ENCODE measurements at places on chromosomes 16 and 17.

GRCh38 chr17:76085731-76086366 lies 6.9 kb downstream of the ZACN start:
- DNase-seq, result no peak

- DNase-seq, result no peak
These were observed 1.1 kb upstream of the FCSK start for GRCh38 chr16:70453117-70453891.

- DNase-seq, result peak; percentile 75
These were observed at the start of gene C17orf75 for GRCh38 chr17:32341857-32342602. Gene C17orf75 (minus strand): TSS chr17:32342173. CDS start chr17:32342139, 34 bp downstream.

DNA sequence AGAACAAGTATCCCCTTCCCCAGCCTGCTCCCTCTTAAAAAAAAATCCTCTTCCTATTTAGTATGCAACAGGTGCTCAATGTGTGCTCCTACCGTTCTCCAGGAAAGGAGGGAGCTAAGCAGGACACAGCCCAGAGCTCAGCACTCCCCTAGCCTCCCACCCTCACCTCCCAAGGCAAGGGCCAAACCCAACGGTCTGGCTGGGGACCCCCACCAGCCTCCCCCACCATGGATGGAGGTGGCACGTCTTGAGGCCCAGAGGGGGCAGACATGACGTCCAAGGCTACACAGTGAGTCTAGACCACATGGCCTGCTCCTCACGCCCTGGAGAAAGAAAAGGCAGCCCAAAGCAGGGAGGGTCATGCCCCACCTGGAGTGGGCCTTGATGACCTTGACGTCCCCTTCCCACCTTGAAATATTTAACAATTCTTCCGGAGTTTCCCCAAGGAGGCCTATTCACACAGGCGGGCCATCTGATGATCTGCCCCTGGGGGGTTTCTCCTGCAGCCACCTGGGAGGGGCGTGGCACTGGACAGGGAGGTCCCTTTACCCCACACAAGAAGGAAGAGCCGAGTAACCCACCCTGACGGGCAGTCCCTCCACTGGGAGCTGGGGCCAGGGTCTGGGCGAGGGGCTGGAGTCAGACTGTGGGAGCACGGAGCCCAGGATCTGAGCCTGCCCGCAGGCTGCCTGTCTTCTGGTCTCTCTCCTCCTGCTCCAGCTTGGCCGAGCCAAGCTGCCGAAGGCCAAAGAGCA lies 89.4 kb upstream of the CBX4 start:
- no peak for DNase-seq

- no peak for DNase-seq
These were observed 31.8 kb downstream of the ANKRD11 start for GRCh38 chr16:89458551-89458950.

- DNase-seq, result no peak
These were observed 26.3 kb upstream of the HS3ST2 start for GRCh38 chr16:22787466-22788192.

GRCh38 chr16:54780266-54780665 lies 150.4 kb upstream of the IRX5 start:
- DNase-seq, result no peak

- no peak for DNase-seq
These were observed 52.3 kb downstream of the RPGRIP1L start for GRCh38 chr16:53651357-53651756.

DNA sequence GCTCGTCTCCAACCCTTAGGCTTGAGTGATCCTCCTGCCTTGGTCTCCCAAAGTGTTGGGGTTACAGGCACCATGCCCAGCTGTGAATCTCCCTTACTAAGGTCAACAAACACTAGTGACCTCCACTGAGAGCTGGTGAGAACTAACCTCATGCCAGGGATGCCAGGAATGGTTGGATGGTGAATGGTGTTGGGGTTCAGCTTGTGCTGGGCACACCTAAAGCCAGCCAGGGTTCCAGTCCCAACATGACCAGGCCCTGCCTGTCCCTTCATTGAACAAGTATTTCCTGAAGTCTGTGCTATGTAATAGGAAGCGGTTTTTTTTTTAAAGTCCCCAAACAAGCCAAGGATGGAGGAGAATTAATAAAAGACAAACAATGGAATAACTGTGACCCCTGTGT lies 56.0 kb upstream of the TOB1 start:
- no peak for DNase-seq

DNA sequence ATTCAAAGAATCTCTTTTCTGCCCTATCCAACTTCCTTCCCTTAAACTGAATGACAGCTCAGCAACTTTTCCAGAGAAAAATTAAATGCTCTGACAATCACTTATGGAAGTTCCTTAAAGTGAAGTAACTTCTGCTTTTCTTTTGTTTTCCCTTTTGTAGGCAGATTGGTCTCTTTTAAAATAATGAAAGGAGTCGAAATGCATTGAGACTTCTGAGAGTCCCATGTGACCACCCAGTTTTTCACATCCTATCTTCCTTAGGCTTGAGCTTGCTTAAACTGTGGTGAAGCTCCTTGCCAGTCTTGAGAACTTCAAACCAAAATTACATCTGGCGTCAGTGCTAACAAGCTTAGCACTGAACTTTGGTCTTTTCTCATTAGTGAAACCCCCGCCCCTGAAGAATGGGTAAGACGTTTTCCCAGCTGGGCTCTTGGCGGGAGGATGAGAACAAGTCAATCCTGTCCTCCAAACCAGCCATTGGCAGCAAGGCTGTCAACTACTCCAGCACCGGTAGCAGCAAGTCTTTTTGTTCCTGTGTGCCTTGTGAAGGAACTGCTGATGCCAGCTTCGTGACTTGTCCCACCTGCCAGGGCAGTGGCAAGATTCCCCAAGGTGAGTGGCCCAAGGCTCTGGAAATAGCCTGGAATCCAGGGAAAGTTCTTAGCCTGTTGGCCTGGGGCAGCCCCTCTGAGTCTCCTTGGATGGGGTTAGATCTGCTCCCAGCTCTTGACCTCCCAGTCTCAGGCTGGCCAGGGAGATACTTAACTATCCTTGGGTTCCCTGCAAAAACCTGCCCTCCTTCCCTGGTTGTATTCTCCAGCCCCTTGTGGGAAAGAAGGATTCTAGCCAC lies 1.2 kb downstream of the TMEM106A start:
- no peak for DNase-seq

GRCh38 chr16:15811481-15812400 lies 45.1 kb downstream of the MYH11 start:
- no peak for DNase-seq

DNA sequence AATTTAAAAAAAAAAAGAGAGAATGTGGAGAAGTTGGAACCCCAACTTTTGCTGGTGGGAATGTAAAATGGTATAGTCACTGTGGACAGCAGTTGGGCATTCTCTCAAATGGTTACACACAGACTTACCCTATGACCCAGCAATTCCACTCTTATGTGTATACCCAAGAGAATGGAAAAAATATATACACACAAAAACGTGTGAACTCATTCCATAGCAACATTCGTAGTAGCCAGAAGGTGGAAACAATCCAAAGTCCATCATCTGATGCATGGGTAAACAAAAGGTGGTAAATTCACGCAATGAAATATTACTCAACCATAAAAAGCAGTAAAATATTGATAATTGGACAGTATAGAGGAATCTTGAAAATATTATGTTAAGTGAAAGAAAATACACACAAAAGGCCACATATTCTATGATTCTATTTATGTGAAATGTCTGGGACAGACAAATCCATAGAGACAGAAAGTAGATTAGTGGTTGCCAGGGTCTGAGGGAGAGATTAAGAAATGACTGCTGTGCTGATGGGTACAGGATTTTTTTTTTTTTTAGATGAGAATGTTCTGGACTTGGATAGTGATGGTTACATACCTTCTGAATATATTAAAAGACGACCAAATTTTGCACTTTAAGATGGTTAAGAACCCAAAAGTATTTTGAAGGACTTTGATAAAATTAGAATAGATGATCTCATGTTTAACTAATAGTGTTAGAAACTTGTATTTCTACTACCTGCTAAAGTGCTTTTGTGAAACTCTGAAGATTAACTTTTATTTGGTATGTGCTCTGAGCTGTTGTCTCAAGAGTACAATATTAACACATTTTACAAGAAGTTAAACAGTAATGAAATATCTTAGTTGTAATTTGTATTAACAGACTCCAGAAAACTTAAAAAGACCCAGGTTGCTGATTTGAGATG lies 60.9 kb downstream of the MRTFB start:
- no peak for DNase-seq

DNA sequence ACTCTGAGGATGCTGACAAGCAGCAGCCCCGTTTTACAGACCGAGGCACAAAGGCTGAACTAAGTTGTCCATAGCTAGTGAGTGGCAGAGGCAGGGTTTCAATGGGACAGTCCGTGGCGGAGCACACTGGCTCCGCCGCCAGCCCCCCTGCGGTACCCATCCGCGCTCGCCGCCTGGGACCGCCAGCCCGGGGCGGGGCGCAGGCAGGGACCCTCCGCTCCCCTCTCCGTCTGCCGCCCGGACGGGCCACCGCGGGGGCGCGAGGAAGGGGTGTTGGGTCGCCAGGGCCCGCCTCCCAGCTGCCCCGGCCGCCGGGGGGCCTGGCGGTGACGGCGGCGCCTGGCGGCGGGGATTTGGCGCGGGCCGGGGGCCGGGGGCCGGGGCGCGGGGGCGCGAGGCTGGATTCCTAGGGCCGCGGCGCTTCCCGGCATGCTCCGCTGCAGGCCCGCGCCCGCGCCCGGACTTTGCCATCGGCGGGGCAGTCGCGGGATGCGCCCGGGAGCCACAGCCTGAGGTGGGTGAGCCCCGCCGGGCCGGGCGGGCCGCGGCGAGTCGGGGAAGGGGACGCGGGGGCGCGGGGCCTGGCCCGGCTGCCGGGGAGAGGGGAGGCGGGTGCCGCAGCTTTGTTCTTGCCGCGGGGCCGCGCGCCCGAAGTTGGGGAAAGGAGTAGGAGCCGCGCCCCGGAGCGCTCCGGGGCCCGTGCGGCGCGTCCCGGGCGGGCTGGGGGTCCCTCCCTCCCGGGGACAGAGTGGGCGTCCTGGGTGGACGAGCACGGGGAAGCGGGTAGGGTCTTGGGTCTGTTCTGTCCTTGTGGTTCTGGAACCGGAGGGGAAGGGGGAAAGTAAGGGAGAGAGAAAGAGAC lies at the start of gene TMEM98:
TSS of gene TMEM98 (plus strand) at position 430 of the 862 bp plus-strand sequence. CDS start 3,376 bp downstream, outside the sequence.
- peak; percentile 68 for DNase-seq

DNA sequence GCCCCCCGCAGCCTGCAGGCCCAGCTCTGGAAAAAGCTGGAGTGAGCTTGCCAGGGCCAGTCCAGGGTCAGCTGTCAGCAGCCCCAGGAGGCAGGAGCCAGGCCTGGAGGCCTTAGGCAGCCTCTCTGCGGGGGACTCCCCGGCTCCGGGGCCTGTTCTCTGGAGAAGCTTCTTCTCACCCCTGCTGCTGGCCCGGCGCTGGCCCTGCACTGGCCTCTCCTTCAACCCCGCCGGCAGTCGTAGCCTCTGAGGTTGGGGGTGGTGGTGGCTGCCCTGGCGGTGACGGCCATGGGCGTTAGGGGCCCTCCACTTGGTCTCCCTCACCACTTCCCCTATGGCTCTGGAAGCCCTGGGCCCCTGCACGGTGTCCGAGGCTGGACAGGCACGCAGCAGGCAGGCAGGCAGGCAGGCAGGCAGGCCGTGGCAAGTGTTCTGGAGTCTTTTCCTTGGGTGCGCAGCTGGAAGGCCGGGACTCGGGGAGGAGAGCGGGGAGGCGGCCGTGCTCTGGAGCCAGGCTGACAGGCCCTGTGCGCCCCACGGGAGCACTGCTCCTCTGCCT lies 2.1 kb downstream of the FOXF1 start:
- no peak for DNase-seq

DNA sequence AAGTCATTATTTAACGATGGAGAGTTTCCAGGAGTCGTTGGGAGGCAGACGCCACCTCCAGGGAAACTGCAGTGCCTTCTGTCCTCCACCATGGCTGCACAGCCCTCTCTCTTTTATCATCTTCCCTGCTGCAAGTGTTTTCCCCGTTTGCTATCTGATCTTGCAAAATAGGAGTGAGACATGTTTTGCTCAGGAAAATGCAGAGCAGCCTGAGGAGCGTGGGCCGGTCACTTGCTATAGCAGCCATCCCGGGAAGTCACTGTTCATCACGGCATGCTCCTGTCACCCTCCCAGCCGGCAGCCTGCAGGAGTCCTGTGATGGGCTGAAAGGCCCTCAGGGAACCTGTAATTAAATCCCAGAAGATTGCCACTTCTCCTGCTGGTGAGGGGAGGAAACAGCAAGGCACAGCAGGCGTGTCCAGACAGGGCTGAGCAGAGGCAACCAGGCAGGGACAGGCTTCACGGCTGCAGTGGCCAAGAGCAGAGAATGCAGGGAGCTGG lies 143.1 kb downstream of the GSG1L start:
- DNase-seq, result peak; percentile 16

- DNase-seq, result no peak
These were observed 81.4 kb upstream of the CRHR1 start for GRCh38 chr17:45702666-45703266.

DNA sequence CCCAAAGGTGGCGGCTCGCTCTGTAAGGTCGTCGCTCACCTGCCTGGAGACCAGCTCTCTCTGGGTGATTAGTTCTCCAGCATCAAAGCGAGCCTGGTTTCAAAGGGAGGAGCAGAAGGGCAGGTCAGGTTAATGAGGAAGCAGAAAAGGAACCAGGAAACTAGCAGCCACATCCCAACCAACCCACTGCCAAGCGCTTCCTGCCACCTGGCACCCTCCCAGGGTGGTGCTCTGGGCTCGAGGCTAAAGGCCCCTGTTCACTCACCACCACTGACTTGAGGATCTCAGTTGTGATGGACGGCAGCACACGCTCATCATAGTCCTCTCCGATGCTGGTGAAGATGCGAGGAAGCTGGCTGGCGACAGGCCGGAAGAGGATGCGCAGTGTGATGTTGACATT lies 5.6 kb downstream of the PHB1 start:
- DNase-seq, result no peak

DNA sequence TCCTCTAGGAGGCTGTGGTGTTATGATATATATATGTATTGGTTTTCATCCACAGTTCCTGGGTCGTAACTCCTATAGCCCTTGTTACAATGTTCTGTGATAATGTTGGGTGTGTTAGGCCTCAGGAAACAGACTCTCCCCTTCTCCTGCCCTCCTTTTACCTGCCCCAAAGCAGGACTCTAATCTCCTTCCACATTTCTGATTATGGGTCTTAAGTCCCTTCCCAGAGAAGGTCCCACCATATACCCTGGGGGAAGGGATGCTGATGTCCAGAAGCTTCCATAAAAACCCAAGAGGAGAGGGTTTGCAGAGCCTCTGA lies 450 bp upstream of the C1QBP start:
- DNase-seq, result no peak

GRCh38 chr16:84600343-84601229 lies 17.3 kb downstream of the COTL1 start:
- no peak for DNase-seq

- no peak for DNase-seq
These were observed 17.2 kb upstream of the MPP2 start for GRCh38 chr17:43924558-43924957.

DNA sequence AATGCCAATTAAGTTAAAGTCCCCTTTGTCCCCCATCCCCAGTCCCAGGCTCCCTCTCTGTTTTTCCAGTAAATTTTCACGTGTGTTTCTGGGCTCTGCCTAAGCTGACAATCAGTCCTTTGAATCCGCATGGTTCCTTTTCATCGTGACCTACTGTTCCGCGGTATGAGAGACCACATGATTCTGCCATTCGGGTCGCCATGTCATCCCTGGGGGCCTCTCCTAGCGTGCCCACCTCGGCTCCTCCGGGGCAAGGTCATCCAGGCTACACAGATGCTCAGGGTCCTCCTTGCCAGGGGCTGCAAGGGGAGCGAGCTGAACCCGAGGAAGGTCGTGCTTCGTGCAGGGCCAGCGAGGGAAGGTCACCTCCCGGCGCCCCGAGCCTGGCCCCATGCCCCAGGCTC lies 157.6 kb downstream of the RAB11FIP4 start:
- DNase-seq, result no peak
